T follicular helper cell (primary cell): ENCODE measurements at places on chromosomes 7 and 10.
A peak's percentile ranks its signal among the peaks of the same experiment; 100 is the strongest.

DNA sequence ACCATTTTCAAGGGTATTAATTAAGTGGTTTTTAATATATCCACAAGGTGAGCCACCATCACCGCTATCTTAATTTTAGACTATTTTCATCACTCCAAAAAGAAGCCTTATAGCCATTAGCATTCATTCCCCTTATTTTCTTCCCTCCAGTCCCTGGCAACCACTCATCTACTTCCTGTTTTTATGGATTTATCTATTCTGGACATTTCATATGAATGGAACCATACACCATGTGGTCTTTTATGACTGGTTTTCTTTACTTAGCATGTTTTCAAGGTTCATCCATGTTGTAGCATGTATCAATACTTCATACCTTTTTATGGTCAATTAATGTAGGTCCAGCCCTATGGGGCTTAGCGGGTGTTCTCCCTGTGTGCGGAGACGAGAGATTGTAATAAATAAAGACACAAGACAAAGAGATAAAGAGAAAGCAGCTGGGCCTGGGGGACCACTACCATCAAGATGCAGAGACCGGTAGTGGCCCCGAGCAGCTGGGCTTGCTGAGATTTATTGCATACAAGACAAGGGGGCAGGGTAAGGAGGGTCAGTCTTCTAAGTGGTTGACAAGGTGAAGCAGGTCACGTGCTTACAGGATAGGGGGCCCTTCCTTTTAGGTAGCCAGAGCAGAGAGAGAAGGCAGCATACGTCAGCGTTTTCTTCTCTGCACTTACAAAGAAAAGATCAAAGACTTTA lies 14.6 kb downstream of the WBP1L start:
- DNase-seq = no peak

DNA sequence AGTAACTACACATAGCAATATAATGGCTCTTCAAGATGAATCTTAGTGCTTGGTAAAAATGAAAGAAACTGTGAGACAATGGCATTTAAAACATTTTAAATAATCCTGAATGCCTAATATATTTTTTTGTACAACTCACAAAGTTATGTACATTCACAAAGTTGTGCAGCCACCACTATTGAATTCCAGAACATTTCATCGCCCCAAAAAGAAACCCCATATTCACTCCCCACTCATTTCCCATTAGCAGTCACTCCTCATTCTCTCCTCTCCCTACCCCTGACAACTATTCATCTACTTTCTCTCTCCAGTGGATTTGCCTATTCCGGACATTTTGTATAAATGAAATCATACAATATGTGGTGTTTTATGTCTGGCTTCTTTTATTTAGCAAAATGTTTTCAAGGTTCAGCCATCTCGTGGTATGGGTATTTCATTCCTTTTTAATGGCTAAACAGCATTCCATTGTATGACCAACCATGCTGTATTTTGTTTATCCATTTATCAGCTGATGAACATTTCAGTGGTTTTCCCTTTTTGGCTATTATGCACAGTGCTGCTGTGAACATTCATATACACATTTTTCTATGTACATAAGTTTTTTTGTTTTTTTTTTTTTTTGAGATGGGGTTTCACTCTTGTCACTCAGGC lies 34.7 kb downstream of the ENTPD7 start:
- no peak for DNase-seq

GRCh38 chr7:28157831-28158416 lies 22.7 kb downstream of the JAZF1 start:
- DNase-seq = no peak

GRCh38 chr10:124747745-124748144 lies 3.6 kb upstream of the FAM53B start:
- DNase-seq = no peak

DNA sequence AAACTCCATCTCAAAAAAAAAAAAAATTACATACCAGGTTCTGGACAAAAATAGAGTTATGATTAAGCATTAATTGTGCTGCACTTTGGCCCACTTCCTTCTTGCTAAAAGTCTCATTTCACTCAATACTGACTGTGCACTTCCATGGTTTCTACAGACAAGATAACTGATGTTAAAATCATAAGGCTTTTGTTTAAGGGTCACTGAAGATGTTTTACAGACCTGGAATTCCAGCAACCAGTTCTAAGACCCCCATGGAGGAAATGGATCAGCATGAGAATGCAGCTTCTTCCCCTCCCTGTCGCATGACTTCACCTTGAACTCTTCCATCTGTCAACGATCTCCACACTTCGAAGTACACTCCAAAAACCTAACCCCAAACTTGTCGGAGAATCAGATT lies 1191.8 kb upstream of the AUTS2 start:
- no peak for DNase-seq

DNA sequence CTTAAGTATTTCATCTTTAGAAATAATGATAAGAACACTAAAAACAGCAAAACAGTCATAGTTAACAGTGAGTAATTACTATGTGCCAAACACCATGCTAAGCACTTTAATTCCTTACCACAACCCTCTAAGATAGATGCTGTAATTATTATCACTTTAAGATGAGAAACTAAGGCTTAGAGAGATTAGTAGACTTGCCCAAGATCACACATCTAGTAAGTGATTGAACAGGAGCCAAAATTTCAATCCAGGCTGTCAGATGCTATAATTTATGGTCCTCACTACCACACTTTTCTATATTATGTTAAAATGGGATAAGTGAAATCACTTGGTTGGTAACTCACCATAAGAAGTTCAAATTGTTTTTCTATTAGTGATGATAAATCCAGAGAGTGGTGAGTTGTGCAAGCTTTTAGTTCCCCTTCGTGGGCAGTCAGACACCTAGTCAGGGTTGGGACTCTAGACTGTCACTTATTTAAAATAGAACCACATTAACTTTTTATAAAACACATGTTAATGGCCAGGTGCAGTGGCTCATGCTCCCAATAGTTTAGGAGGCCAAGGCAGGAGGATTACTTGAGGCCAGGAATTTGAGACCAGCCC lies 85.9 kb upstream of the GATA3 start:
- no peak for DNase-seq

- DNase-seq = no peak
Observed at GRCh38 chr10:88246675-88247074, 336.4 kb downstream of the RNLS start.

DNA sequence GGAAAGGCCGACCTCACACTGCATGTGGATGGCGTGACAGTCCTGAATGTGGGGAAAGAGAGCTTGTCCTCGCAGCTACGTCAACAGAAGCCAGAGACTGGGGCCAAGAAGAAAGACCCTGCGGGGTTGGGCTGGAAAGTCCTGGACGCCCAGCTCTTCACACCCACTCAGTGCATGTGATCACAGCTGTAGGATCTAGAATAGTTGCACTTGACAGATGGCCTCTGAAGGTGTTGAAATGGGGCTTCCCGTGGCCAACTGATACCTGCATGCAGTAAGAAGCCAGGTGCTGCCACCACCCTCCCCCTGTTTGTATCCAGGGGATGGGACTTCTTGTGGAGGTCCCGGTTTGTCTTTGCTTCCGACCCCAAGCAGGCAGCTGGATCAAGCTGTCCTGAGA lies 34.1 kb upstream of the OCM2 start:
- DNase-seq = no peak

DNA sequence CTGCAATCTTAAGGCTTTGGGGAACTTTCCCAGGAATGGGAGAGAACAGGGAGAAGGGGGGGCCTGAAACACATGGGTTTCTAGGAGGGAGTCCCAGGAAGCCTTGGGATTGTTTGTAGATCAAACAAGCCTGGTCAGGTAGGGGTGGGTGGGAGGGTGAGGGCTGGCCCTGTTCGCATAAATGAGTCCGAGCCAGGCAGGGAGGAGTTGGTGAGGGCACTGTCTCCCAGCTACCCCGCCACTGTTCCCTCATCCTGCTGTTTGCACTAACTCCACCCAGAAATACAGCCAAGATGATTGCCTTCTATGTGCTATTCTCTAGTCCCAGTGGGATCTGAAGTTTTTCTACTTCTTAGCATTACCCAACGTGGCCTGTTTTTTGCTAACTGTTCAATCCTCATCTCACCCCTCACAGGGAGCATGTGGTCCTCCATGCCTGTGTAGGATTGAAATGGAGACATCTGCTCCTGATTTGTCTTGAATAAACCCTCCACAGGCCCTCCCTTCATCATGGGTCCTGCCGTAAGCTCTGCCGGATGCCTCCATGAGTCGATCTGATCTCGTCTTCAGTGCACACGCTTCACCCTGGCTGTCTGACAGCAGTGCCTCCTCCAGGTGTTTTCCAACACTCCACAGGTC lies 257.0 kb downstream of the COBL start:
- no peak for DNase-seq

GRCh38 chr10:133275684-133276092 lies 980 bp downstream of the ADAM8 start:
- no peak for DNase-seq

DNA sequence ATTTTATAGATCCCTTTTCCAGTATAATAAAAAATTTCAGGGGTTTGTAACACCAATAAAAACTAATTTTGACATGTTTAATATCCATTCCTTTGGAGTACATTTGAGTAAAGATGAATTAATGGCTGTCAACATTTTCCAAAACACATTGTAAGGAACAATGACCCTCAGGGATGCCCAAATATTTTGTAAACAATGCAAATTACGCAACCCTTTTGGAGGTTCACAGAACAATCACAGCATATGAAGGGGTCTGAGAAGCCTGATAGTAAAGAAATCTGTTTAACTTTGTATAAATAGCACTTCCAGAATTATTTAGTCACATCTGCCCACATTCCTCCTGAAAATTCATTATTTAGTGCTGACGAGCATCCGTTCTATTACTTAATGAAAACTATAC lies 152.8 kb upstream of the FEZF1 start:
- no peak for DNase-seq

GRCh38 chr10:98470850-98471249 lies 24.1 kb upstream of the HPS1 start:
- no peak for DNase-seq

- DNase-seq = no peak
Observed at GRCh38 chr10:113515161-113515560, 37.7 kb upstream of the HABP2 start.

GRCh38 chr10:68559841-68560185 lies 324 bp upstream of the TET1 start:
- no peak for DNase-seq

DNA sequence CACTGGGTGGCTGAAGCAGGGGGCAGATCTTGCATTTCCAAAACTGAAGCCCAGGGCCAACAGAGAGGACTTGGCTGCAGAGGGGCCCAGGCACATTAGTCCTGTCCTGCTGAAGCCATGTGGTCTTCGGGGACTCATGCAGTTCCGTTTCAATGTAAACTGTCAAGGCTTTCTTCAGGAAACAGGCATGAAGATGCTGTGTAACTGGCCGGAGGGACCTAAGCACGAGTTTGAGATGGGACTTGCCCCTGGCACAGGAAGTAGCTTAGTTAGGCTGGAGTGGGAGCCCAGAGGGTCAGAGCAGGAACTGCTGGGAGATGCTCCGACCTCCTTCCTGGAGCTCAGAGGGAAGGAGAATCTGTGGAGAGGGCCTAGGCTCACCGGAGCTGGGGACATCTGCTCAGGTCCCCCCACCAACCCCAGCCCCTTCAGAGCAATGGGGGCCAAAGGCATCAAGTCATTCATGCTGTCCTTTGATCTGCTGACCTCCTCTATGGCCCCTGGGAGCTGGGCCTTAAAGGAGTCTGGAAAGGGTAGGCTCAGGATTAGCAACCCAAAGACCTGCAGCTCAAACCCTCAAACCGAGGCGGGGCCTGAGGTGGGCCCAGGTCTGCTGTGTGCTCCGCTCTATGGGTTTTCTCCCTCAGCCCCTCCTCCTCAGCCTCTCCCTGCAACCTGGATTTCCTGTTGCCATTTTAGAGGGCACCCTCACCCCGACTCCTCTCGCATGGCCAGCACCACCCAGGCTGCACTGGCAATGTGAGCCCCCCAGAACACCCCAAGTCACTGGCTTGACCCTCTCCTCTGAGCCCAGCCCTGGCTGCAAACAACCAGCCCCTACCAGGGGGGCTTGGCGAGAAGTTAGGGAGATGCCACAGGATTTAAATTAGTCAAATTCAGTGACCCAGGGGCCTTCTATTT lies 4.4 kb upstream of the MNX1 start:
- no peak for DNase-seq

- peak; percentile 34 for DNase-seq
Observed at GRCh38 chr10:73744664-73744975, 448 bp downstream of the SEC24C start.

DNA sequence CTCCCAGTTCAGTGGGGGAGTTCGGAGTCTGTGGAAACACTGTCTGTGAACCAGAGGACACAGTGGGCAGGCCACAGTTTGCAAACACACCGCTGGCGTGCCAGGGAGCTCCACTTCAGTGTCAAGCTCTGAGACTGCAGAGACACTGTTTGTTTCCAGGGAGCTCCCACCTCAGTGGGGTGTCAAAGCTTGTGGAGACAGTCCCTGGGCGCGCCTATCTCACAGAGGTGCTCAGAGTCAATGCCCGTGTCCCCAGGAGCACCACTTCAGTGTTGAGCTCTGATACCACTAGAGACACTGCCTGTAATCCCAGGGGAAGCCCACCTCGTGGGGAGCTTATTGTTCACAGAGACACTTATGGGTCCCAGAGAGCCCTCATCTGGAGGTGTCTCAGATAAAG lies 4.3 kb downstream of the MYO1G start:
- DNase-seq = no peak
